ENCODE measurements at places on chromosomes 1 and 21.

- no peak for DNase-seq
These were observed 354.8 kb upstream of the BRINP3 start for GRCh38 chr1:190832511-190832910.

- no peak for DNase-seq
These were observed 33.5 kb upstream of the UTS2 start for GRCh38 chr1:7886405-7886745.

DNA sequence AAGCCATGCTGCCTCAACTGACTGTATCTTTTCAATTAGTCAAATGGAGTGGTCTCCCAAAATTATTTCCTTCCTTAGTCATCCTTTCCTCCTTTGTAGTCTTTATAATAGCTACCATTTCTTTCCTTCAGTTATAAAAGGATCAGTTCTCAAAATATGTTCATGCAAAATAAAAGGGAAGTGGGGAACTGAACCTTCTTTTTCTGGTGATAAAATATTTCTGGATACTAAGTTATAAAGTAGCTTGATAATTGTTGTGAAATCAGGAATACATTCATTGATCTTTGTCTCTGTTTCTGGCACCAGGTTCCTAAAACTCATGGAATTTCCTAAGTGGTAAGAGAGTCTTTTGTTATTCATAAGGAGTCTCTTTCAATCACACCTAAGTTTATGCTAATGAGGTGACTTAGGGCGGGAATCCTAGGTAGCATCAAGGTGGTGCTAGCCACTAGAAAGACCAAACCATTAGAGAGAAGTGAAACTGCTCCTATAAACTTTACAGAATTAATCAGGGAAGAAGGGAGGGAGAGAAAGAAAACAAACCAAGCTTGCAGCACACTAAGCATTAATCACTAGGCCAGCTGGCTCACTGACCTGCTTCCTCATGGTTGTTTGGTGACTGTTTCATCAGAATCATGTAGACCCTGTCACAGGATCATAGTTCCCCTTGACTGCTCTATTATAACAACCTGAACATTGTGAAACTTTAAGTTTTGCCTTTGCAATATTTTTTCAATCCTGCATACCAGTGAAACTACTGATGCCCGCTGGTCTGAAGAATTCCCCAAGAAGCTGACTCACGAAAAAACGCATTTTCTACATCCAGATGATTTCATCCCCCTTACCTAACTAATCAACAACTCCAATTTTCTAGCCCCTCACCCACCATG, 161.6 kb upstream of the PTBP2 start:
- no peak for DNase-seq

GRCh38 chr1:172719694-172720138, 60.8 kb downstream of the FASLG start:
- DNase-seq, result peak; percentile 32

DNA sequence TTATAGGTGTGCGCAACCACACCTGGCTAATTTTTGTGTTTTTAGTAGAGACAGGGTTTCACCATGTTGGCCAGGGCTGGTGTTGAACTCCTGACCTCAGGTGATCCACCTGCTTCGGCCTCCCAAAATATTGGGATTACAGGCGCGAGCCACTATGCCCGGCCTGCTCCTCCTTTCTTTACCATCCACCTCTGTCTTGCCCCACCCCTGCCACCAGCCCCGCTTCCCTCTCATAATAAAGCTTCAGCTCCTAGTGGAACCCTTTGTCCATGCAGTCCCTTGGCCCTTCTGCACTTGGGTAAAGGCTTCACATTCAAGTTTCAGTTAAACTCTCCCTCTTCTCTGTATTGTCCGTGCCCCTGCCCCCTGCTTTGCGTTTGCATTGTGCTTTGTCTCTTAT, 120.1 kb downstream of the CAMTA1 start:
- no peak for DNase-seq

- peak; percentile 53 for DNase-seq
These were observed 55.6 kb downstream of the NKAIN1 start for GRCh38 chr1:31183927-31184554.

DNA sequence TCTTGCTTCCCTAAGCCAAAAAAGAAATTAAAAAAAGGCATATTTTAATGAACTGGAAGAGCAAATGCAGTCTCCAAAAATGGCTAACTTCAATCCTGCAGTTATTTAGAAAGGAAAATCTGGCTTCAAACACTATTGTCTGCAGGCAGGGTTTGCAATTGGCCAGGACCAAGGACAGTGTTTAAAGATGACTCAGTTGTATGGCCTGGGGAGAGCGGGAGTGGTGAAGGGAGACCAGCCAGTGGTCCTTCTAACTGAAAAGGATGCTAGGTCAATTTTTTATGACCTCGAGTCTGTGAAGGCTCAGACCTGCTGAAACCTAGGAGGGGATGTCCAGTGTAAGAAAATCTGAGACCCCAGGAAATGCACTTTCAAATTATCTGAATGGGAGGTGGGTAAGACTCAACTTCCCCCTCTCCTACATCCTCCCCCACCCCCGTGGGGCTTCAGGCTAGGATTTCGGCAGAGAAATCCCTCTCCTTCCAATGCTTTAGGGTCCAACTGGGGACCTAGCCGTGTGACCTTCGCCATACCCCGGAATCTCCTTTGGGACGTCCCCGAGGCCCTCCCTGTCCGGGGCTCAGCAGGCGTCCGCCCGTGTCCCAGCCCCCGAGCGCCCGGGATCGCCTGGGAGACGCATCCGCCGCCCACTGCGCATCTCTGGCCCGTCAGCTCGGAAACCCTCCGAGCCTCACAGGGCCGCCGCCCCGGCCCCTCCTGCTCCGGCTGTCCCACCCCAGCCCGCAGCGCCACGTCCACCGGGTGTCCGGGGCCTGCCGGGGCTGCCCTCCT, 602 bp upstream of the RIMKLA start:
- DNase-seq, result peak; percentile 44

GRCh38 chr1:84851839-84852238, 41.2 kb downstream of the LPAR3 start:
- no peak for DNase-seq

GRCh38 chr1:206890125-206891060, 6.8 kb upstream of the IL24 start:
- DNase-seq, result no peak

DNA sequence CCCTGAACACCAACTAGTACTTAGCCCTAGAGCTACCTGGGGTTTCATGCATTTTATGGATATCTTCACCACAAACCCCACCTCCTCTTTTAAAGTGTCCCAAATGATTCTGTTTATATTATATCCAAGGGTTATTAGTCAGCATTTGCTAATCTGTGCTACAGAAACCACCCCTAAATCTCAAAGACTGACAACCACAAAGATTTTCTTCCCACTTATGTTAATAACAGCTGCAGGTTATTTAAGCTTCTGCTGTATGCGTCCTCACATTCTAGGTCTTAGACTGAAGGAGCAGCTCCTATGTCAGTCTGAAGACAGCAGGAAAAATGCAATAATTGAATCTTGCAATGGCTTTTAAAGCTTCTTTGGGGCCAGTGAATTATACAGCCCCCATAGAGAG, 11.2 kb upstream of the PHC2 start:
- DNase-seq, result no peak

DNA sequence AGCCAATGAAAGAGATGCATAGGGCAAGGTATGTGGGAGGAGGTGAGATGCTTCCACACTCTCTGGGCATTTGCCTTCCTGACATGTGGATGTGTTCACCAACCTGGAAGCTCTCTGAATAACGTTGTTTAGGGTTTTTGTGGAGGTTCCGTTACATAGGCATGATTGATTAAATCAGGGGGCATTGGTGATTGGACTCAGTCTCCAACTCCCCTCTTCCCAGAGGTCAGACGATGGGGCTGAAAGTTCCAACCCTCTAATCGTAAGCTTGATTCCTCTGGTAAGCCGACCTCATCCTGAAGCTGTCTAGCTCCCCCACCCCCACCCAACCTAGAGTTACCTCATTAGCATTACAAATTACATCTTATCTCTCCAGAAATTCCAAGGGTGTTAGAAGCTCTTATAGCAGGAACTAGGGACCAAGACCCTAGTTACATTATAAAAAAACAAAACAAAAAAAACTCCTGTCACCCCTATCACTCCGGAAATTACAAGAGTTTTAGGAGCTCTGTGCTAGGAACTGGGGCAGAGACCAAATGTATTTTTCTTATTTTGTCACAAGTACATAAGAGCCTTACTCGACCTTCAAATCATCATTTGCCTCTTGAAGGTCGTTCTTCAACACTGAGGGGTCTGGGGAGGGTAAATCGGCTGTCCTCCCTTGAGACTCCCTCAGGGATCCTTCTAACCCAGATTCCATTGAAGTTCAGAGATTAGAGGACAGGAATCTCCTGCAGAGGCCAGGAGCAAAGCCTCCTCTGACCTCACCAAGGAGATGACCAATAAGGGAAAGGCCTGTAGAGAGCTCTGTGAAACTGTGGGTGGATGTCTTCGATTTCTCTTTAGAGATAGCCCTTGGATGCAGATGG, 58.2 kb downstream of the DNTTIP2 start:
- no peak for DNase-seq

DNA sequence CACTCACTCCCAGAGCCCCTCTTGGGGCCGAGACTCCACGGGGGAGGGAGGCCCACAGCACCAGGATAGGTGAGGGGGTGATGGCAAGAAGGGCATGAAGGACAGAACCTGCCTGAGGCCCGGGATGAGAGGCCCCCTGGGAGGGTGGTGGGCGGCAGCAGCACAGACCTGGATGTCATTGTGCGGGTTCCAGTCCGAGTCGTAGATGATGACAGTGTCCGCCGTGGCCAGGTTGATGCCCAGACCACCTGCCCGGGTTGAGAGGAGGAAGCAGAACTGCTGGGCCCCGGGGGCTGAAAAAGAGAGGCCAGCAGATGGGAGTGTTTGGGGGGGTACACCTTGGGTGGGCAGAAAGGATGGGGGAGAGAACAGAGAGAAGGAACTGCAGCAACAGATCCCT, 50.1 kb downstream of the CHD5 start:
- no peak for DNase-seq

GRCh38 chr21:45593162-45594022, 50.1 kb upstream of the PCBP3 start:
- peak; percentile 60 for DNase-seq

GRCh38 chr1:56473582-56474270, 105.6 kb downstream of the PLPP3 start:
- no peak for DNase-seq

DNA sequence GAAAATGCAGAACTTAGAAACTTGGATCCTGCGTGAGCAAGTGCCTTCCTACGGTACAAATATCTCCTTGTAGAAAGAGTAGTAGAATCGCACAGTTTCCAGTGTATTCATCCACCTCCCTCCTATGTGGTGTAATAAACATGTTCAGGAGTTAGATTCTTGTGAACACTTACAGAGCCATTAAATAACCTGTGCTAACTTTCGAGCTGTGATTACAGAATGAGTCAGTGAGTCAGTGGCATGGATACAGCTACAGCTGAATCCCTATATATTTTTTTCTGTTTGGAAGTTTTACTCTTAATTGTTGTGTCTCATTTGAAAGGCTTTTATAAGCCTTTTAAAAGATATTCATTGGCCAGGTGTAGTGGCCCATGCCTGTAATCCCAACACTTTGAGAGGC, 148.7 kb downstream of the EDEM3 start:
- DNase-seq, result no peak

GRCh38 chr1:224058303-224058702, 55.6 kb upstream of the FBXO28 start:
- no peak for DNase-seq

DNA sequence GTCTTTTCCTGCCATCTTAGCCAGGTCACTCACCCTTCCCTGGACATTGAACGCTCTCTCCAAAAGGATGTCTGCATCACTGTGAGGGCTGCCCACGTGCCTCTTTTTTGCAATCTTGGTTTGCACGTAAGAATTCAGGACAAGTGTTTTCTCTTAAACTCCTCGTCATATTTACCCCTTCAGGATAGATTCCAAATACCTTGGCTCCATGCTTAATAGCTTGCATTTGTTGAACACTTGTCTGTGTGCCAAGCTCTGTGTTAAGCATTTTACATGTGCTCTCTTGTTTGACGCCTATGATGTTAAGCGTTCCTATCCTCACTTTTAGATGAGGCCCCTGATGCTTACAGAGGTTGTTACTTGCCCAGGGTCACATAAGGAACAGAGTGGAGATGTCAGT, 29.8 kb downstream of the RCSD1 start:
- no peak for DNase-seq

GRCh38 chr1:145892486-145893087, 6.9 kb upstream of the ANKRD35 start:
- no peak for DNase-seq

DNA sequence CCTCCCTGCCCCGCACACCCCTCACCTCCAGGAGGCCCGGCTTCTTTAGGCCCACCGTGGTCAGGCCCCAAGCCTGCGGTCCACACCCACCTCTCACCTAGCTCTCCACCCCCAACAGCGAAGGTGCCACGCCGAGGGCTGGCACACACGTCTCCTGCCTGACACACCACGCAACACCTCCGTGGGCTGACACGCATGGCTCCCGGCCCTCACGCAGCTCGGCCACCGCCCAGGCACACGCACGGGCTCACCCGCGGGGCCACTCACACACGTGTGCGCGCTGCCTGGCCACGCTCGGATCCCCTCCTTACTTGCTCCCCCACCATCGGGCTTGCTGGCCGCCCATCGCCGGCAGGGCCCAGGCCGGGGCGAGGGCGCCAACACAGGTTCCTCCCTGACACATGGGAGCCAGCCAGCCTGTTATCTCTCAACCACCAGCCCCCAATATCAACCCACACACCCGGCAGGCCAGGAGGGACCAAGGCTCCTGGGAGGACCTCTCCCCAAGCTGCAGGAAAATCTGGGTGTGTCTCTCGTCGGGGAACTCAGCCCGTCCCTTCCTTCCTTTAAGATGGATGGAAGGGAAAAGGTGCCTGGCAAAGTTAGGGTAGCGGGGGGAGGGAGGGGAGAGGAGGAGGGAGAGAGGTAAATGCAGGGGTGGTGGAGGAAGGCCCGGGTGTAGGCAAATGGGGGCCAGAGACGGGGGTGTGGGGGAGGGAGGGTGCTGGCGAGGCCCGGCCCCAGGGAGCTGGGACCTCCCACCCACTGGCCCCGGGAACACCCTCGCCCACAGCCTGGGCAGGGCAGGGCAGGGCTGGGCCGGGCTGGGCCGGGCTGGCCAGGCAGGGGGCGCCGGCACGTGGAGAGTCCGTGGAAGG, 546 bp downstream of the ELOVL1 start:
- peak; percentile 16 for DNase-seq

DNA sequence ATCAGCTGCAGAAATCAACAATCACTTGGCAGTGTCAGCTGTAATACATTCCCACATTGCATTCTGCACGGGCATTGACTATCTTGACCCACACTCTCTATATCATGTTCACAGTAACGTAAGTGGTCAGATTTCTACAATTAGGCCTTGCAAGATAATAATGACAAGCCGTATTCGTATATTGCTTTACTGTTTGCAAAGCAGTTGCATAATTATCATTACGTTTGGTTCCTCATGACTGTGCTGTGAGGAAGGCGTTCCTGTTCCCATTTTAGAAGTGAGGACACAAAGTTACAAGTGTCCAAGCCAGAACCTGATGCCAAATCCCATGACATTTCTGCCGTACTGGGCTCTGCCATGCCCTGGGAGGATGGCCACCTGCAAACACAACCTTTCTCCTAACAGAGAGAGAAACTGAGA, 53.5 kb upstream of the TARBP1 start:
- no peak for DNase-seq

GRCh38 chr1:119653839-119654170, 5.7 kb upstream of the ZNF697 start:
- no peak for DNase-seq

- DNase-seq, result no peak
These were observed 93.7 kb downstream of the VAV3 start for GRCh38 chr1:107871259-107871658.

GRCh38 chr1:221573756-221574155, 168.1 kb downstream of the DUSP10 start:
- DNase-seq, result no peak
